ENCODE measurements at places on chromosomes 5 and 9.

GRCh38 chr5:171162596-171162995 is 146.5 kb upstream of the TLX3 start:
- no peak for DNase-seq

- DNase-seq: peak; percentile 48
These were observed 18.6 kb downstream of the SLC6A7 start for GRCh38 chr5:150208187-150209098.

DNA sequence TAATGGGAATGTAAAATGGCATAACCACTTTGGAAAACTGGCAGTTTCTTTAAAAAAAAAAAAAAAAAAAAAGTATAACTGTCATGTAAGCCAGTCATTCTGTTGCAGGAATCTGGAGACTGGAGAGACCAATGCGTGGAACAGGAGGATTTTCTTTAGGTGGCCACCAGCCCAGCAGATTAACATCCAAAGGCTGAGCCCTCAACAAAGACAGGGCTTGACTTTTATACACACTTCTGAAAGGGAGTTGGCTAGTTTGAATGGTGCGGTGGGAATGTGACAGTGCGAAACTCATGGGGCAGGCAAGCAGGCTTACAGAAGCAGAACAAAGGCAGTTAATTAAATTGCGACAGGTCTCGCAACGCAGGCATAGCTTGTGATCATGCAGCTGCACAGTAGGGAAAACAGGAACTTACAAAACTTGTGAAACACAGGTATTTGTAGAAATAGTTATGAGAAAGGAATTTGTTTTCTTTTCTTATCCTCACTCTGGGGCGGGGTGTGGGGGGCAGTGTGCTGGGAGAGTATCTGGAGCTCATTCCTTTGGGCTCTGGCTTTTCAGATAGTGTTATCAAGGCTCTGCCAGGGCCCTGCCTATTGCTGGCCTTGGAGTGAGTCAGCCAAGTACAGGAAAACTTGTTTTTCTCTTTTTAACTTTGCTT is 12.0 kb downstream of the UIMC1 start:
- DNase-seq: peak; percentile 40

GRCh38 chr5:115586525-115587146 is 15.6 kb downstream of the TICAM2 start:
- DNase-seq: no peak

GRCh38 chr9:16039218-16039987 is 486.6 kb downstream of the CCDC171 start:
- peak; percentile 18 for DNase-seq

- DNase-seq: no peak
These were observed 225.2 kb upstream of the ITGA1 start for GRCh38 chr5:52562473-52562872.

DNA sequence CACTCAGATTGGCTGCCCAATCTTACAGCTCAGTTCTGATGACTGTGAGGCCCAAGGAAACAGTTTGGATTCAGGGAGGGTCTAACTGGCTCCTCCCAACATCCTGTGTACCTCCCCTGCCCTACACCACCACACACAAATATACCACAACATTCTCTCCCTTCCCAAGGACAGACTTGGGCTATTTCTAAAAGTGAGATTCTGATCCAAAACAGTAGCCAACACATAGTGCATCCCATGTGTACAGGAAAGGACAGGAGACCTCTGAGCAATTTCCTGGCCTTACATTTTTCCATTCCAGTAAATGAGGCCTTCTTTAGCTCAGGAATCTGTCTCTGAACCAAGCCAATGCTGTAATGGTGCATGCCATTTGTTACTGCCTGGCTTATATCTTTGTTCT is 20.8 kb downstream of the ZNF366 start:
- no peak for DNase-seq

DNA sequence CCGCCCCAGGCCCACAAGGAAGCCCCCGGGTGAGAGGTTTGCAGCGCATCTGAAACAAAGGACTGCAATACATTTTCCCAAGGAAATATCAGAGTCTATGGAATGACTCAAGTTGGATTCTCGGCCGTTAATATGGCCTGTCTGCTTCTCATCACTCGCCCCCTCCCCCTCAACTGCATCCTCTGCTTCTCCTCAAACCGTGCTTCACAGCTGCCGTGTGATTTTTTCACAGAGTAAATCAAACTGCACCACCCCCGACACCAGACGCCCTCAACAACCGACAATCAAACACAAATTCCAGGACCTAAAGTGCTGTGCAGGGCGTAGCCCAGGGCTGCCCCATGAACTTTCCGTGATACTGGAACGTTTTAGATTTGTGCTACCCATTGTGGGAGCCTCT is 176.9 kb downstream of the ROR2 start:
- no peak for DNase-seq

DNA sequence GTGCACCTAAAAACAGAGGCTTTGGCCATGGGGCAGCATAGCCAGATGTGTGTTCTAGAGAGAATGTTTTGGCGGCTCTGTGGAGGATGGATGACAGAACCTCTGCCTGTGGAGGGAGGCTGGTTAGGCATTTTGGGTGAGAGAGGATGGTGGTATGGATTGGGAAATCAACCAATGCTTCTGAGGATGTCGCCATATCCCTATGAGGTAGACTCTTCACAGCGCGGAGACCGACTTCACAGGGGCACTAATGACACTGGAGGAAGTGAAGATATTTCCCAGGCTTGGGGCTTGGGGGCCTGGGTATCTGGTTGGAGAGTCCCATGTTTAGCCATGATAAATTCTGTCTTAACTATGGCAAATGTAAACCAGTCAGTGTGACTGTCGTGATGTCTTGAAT is 140.6 kb upstream of the KLF4 start:
- DNase-seq: no peak

- DNase-seq: no peak
These were observed 145.5 kb downstream of the HMHB1 start for GRCh38 chr5:143957455-143957854.

- peak; percentile 27 for DNase-seq
These were observed 348.4 kb upstream of the FTMT start for GRCh38 chr5:121503111-121503840.

- peak; percentile 51 for DNase-seq
These were observed 10.5 kb upstream of the GALNT10 start for GRCh38 chr5:154179846-154180710.

DNA sequence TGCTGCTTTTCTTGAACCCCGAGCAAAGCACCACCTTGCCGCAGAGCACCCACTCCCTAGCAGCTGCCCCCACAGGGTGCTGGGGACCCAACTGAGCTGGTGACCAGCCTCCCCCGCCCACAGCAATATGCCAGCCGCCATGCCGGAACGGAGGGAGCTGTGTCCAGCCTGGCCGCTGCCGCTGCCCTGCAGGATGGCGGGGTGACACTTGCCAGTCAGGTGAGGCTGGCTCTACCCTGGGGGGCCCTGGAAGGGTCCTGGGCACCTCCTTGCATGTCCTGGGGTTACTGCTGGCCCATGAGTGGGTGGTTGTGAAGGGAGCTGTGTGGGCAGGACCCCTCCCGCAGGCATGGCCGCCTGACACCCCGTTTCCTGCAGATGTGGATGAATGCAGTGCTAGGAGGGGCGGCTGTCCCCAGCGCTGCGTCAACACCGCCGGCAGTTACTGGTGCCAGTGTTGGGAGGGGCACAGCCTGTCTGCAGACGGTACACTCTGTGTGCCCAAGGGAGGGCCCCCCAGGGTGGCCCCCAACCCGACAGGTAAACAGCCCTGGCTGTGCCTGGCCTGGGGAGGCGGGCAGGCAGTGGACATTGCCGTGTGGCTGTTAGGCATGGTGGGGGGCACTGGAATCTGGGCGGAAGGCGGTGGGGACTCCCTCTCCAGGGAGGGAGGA is 7.2 kb downstream of the EGFL7 start:
- DNase-seq: no peak

DNA sequence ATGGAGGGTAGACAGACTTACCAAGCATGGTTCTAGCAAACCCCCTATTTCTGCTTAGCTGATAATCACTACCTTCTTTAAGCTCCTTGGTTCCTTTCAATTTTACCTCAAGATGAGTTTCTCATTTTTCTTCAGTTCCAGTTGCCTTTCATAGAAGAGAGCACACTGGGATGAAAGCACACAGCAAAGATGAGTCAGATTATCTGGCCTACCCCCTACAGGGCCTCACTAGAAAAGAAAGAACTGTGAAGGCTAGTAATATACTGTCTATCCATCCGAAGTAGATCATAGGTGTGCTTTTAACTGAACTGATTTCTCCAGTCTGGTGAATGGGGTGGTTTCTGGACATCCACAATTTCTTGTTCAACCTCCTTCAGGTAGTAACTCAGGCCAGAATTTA is 122.5 kb downstream of the TRPM3 start:
- DNase-seq: no peak

DNA sequence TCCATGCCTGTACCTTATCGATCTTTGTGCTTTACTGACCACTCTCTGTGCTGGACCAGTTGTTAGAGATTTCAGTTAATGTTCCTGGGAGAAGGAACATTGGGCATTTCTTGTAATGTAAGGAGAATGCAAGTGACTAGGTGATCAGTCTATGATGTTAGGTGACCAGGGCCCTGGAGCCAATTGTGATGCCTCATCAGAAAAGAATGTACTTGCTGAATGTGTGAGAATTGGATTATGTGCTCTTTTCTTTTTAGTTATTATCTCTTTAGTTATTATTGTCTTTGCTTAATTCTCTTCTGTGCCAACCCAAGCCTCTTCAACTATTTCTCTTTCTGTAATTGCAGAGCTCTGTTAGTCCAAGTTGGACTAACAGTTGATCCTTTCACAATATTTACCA is 92.9 kb downstream of the LRRC70 start:
- DNase-seq: no peak

- no peak for DNase-seq
These were observed 155.6 kb downstream of the ARHGAP26 start for GRCh38 chr5:142925795-142926194.

- DNase-seq: no peak
These were observed 325.5 kb upstream of the PTGER4 start for GRCh38 chr5:40354171-40354570.

DNA sequence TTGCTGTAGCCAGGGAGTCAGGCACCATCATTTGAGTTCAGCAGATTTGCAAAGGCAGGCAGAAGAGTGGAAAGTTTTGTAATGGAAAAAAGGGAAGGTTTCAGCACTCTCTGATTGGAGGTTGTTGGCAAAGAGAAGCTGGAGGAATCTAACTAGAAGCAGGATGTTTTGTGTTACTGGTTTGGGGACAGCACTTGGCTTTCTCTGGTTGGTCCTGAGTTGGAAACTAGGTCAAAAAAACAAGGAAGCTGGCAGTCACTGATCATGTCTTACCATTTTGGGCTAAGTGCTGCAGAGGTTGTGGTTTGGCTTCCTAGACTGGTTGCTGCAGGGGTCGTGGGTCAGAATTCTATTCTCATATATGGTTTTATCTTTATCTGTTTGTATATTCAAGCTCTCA is 189.8 kb downstream of the DRD1 start:
- no peak for DNase-seq

DNA sequence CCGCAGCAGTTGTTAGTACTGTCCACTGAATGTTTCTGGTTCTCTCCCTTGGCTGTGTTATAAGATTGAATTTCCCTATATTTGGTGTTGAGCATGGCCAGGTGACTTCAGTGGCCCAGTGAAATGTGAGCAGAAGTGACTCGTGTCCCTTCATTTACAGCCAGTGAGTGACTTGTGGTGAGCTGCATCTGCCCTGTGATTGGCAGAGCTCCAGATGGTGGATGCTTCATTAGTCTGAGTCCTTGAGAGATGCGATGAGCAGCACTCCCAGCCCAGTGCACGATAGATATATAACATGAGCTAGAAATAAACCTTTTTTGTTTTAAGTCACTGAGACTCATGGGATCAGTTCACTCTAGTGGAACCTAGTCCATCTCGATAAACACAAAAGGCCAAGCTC is 19.3 kb downstream of the PCSK5 start:
- no peak for DNase-seq

DNA sequence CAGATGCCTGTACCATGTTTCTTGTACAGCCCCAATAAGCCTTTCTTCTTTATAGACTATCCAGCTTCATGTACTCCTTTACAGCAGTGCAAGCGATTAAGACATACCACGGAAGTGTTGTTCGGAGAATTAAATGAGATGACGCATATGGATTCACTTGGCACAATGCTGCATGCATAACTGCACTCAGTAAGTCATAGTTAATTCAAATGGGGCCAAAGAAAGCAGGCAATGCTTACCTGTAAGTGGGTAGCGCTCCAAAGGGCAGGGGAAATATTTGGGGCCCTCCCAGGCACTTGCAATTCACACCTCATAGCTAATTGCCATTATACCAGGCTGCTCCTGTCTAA is 7.7 kb upstream of the ADRA1B start:
- DNase-seq: no peak

DNA sequence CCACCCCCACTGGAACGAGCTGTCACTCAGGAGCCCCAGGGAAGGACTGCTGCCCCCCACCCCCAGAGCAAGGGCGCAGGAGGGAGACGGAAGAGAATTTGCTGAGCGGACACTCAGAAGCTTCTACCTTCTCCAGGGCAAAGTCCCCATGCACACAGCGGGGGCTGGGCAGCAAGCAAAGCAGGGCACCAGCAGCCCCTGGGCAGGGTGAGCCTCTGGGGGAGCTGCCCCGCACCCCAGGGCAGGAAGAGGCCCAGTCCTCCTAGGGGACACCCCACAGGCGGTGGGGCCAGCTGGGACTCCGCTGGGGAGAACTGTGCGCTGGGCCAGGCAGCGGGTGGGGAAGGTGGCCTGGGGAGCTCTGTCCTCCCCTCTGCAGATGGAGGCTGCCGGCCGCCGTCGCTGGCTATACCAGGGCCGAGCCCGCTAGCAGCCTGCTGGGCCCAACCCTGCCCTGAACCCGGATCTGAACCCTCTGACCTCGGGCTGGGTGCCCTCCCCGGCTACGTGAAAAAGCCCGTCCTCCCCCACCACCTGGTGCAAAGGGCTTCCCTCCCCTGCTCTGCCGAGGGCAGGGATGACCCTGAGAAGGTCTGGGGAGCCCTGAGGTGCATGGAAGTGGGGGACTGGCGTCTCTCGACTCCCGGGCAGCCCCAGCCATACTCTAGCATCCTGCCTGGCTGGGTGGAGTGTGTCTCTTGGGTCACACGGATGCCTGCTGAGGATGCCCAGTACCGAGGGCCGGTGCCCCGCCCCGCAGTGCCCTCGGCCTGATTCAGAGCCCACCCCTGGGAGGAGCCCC is 597 bp upstream of the SLC34A3 start:
- DNase-seq: no peak

DNA sequence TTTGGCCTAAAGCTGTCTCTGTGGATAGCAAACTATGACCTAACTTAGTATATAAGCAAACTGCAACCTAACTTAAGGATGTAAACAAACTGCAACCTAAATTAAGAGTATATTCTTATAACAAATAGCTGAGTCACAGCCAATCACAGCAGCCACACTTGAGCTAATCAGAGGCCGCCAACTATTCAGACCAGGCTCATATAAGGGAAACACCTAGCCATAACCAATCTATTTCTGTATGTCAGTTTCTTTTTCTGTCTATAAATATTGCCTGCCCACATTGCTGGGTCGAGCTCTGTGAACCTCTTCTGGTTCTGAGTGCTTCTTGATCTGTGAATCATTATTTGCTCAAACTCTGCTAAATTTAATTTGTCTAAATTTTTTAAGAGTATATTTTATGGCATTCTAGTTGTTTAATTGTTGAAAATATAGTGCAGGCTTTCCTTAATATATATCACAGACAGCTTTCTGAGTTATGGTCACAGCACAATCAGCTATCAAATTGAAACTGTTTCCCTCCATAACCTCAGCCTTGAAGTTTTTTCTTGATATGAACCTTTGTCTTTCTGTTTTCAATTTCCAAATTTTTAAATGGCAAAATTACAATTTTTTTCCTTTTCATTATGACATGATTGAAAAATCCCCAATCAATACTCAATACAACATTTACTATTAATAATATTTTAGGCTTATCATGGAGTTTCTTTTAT is 327.1 kb upstream of the NUDT12 start:
- DNase-seq: no peak
